ENCODE measurements at places on chromosomes 3 and 15.

GRCh38 chr3:52493232-52494017 is 1.7 kb upstream of the STAB1 start:
- no peak for DNase-seq

GRCh38 chr3:176079785-176080184 is 1117.5 kb downstream of the TBL1XR1 start:
- DNase-seq: no peak

DNA sequence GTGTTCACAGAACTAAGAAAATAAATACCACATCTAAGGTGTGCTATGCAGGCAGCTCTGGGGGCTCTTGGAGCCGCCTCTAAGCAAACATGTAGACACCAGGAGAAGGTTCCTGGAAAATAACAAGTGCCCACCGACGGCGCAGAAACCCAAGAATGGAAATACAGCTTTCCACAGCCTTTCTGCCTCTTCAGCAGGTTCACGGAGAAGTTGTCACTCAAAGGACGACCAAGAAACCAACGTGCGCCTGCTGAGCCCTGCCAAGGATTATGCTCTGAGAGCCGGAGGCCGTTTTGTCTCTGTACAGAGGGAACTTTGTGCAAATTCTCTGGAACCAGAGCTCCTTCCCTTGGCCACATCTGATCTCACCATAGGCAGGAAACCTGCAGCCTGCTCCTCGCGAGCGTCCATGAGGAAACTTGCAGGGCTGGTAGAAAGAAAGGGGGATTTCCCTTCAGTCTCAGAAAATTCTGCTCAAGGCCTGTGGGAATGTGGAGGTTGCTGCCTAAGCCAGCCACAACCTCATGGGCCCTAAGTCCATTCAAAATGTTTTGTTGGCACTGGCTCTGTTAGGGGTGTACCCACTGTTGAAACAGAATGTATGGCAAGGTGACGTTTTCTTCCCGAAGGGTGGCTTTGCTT is 40.6 kb upstream of the ETV5 start:
- no peak for DNase-seq

- DNase-seq: no peak
These were observed 19.5 kb upstream of the FBLN2 start for GRCh38 chr3:13529196-13530112.

- DNase-seq: no peak
These were observed 1.0 kb upstream of the ARHGEF3 start for GRCh38 chr3:56802790-56803189.

- no peak for DNase-seq
These were observed 14.6 kb downstream of the ZNF860 start for GRCh38 chr3:31996195-31996594.

DNA sequence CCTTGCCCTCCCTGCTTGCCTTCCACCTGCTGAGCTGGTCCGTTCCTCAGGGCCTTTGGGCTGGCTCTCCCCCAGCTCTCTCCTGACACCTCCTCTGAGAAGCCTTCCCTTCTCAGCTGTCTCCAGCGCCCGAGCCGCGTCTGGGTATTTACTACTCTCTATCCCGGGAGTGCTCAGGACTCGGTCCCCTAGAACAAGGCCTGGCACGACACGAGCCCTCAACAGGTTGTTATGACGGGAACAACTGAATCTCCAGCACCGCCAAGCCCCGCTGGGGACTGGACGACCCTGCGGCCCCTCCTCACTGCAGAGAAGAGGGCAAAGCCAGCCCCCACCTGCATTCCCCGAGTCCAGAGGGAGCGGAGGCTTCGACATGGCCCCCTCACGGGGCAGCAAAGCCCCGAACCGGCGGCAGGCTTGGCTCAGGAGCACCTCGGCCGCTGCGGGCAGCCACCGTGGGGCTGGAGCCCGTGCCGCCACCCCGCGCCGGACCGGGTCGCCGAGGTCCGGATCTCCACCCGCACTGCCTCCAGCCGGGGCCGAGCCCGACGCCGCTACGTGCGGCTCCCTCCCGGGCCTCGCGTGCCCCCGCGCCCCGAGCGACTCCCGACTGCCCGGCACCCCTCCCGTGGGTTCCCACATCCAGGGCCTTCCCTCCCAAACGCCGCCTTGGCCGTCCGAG is 792 bp downstream of the TPRA1 start:
- peak; percentile 29 for DNase-seq

- no peak for DNase-seq
These were observed 126.4 kb downstream of the PTPRG start for GRCh38 chr3:61687663-61688306.

GRCh38 chr3:18630295-18630694 is 205.2 kb upstream of the SATB1 start:
- DNase-seq: no peak

GRCh38 chr3:172402892-172403643 is 45.2 kb downstream of the GHSR start:
- no peak for DNase-seq

- no peak for DNase-seq
These were observed 182.2 kb downstream of the APBA2 start for GRCh38 chr15:29067949-29068348.

DNA sequence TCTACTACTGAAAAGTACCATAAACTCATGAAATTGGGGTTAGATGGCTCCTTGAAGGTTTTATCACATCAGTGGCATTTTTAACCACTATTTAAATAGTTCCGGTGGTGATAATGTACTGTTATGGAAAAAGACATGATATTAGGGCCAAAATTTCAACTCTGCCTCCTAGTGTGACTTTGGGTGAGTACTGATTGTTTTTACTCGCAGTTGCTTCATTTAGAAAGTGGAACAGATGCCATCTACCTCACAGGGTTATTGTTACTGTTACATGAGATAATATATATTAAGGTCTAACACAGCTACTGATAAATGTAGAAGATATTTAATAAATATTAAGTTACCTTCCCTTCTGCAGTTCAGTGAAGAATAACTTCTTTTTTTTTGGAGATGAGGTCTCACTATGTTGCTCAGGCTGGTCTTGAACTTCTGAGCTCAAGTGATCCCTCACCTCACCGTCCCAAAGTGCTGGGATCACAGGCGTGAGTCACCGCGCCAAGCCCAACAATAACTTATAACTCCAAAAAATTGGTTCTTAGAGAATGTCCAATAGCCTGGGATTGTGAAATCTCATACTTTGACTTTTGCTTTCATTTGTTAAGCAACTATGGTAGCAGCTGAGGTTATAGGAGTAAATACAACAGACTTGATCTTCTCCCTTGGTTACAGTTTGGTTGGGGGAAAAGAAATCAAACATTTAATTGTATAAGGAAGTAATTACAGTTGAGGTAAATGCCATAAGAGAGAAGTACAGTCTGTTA is 48.3 kb downstream of the MEF2A start:
- no peak for DNase-seq

- DNase-seq: no peak
These were observed 24.9 kb upstream of the FAH start for GRCh38 chr15:80127911-80128310.

DNA sequence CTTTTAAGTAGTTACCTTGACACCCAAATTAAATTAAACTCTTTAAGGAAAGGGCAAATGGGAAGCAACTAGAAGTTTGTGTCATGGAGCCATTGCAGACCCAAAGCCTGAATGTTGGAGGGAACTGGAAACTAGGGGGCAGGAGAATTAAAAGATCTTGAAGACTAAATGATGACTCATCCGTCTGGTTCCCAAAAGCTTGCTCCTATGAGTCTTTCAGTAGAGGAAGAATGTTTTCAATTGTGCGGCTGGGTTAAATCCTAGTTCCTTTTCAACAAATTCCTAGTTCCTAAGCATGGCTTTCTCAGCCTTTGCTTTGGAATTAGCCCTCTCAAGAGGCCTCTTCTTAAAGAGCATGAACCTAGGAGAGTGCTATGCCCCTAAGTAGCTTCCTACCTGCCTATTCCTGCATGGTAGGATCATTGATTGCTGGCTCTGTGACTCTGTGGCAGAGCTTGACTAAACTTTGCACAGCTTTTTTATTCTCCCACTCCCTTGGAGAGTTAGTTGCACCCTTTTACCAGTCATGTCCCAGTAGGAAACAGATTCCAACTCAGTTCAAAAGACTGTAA is 17.7 kb downstream of the CLEC3B start:
- DNase-seq: no peak

DNA sequence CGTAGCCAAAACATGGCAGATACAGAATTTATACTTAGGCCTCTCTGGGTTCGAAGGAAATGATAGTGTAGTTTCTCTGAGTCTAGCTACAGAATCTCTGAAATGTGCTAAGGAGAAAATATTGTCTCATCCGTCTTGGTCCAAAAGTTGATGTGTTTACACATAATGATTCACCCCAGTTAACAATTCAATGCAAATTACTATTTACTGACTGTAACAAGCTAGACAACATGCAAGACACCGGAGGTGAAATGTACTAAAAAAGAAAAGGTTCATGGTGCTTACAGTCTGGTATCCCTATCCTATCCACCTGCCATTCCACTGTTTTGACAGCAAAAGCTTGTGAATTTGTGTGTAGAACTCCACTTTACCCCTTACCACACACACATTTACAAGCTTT is 146.8 kb downstream of the SUCLG2 start:
- no peak for DNase-seq

DNA sequence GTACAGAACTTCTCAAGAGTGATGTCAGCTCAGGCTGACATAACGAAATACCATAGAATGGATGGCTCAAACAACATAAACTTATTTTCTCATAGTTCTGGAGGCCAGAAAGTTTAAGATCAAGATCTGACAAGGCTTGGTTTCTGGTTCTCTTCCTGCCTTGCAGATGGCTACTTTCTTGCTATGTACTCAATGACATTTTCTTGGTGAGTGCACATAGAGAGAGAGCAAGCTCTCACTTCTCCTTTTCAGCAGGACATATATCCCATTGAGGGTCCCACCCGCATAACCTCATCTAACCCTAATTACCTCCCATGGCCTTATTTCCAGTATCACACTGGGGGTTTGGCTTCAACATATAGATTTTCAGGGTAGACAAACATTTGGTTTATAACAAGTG is 1072.1 kb downstream of the PLOD2 start:
- DNase-seq: peak; percentile 22

Measured in OCI-LY7 (cell line).